ENCODE measurements at places on chromosomes 16 and 17. TPM values are rescaled to one million over a fixed set of nuclear protein-coding genes. Genes with fewer than 3 reads are reported as not detected.

The KRT40 gene
- not detected for total RNA-seq

The RNF227 gene
- 7.3 TPM for total RNA-seq

The CLEC18B gene
- total RNA-seq: 1.1 TPM

The CCL11 gene
- total RNA-seq: not detected

The CPSF4L gene
- total RNA-seq: not detected

The GFAP gene
- total RNA-seq: 708 TPM

The PRSS33 gene
- not detected for total RNA-seq

The RDM1 gene
- total RNA-seq: 0.62 TPM

The SALL1 gene
- 4.4 TPM for total RNA-seq

The EFNB3 gene
- total RNA-seq: 13.7 TPM

The ZNF768 gene
- 28.4 TPM for total RNA-seq

The HNF1B gene
- not detected for total RNA-seq

The PRRT2 gene
- 20.6 TPM for total RNA-seq

The ZFP90 gene
- total RNA-seq: 89.4 TPM

The TXNL4B gene
- 10.6 TPM for total RNA-seq

The MEIOB gene
- total RNA-seq: not detected

The ABCA8 gene
- 3.9 TPM for total RNA-seq

The PLK1 gene
- total RNA-seq: 1.1 TPM

The PVALEF gene
- not detected for total RNA-seq

The CES5A gene
- total RNA-seq: 0.16 TPM

The SEPTIN1 gene
- total RNA-seq: under 0.01 TPM

The DNAAF8 gene
- 0.62 TPM for total RNA-seq

The RND2 gene
- 3.6 TPM for total RNA-seq

The SDK2 gene
- 6.9 TPM for total RNA-seq

The ALOX12 gene
- not detected for total RNA-seq

The TTYH2 gene
- 8.3 TPM for total RNA-seq

The CCL14 gene
- not detected for total RNA-seq

The MYH1 gene
- total RNA-seq: not detected

The ATP1B2 gene
- 5.0 TPM for total RNA-seq

The SMARCD2 gene
- 13.1 TPM for total RNA-seq

The P2RX1 gene
- total RNA-seq: not detected

The SDR42E2 gene
- total RNA-seq: not detected

The PHKG2 gene
- total RNA-seq: 12.0 TPM

The NLGN2 gene
- 9.2 TPM for total RNA-seq

The TRPV2 gene
- 2.0 TPM for total RNA-seq

The CCL23 gene
- total RNA-seq: not detected

The SLC5A2 gene
- 0.62 TPM for total RNA-seq

The SLC13A2 gene
- total RNA-seq: not detected

The CMTM2 gene
- total RNA-seq: not detected

The TACO1 gene
- 5.5 TPM for total RNA-seq

The MAP2K6 gene
- total RNA-seq: 39.9 TPM

The DPEP2 gene
- not detected for total RNA-seq

The KRTAP4-7 gene
- total RNA-seq: not detected

The BCAR1 gene
- 15.4 TPM for total RNA-seq

The ELMO3 gene
- total RNA-seq: 0.16 TPM

The MEIOC gene
- total RNA-seq: 0.47 TPM

The AOC3 gene
- total RNA-seq: 0.16 TPM

The GPR179 gene
- total RNA-seq: 0.31 TPM

The CCL18 gene
- not detected for total RNA-seq

The ITGAD gene
- not detected for total RNA-seq

The EMP2 gene
- 3.4 TPM for total RNA-seq

The FOXO3B gene
- 18.4 TPM for total RNA-seq

The ABCC12 gene
- 1.2 TPM for total RNA-seq

The CSH2 gene
- not detected for total RNA-seq

The EDC4 gene
- total RNA-seq: 45.2 TPM

The DNASE1L2 gene
- 1.7 TPM for total RNA-seq

The PRAC1 gene
- not detected for total RNA-seq

The OSGIN1 gene
- total RNA-seq: 0.31 TPM
